ENCODE measurements at places on chromosomes 3 and 15. TPM values are rescaled to one million over a fixed set of nuclear protein-coding genes. Genes with fewer than 3 reads are reported as not detected.

Gene PIERCE2
- 1.0 TPM for polyA plus RNA-seq

Gene CAV3
- polyA plus RNA-seq: not detected

Gene FHIT
- polyA plus RNA-seq: 3.9 TPM

Gene B3GNT5
- polyA plus RNA-seq: 0.48 TPM

- H3K4me3 ChIP-seq: no peak overlapping the region
- H3K4me1 ChIP-seq: no peaks in the 10 kb centered on the region
- no peak for DNase-seq
- H3K27ac ChIP-seq: no peak overlapping the region
- no peaks in the 10 kb centered on the region for H3K36me3 ChIP-seq
- H3K27me3 ChIP-seq: no peaks in the 10 kb centered on the region
These were observed 24.7 kb downstream of the SLC24A1 start for GRCh38 chr15:65646486-65646885.

GRCh38 chr3:98991393-98991792 is 89.9 kb upstream of the DCBLD2 start:
- DNase-seq: no peak
- H3K36me3 ChIP-seq: no peaks in the 10 kb centered on the region
- no peaks in the 10 kb centered on the region for H3K27me3 ChIP-seq

DNA sequence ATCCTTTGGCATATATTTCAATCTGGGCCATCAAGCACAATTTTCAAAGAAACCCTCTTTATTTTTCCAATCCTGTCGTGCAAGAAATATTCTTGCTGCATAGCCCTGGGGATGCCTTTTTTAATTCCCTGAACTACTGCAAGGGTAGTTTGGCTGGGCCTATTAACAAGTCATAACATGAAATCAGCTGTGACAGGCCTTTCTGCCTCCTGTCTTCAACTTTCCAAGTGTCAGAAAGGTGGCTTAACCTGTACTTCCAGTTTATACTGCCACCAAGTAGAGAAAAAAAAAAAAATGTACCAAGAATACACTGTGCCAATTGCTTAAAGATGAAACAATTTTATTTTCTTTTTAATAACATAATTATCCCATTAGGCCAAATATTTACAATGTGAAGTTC is 32.4 kb upstream of the SPPL2A start:
- no peaks in the 10 kb centered on the region for H3K36me3 ChIP-seq
- no peak overlapping the region for H3K27ac ChIP-seq
- no peak for DNase-seq

GRCh38 chr3:171444001-171444690 is 16.1 kb downstream of the TNIK start:
- H3K4me3 ChIP-seq: no peak overlapping the region
- no peak for DNase-seq
- H3K4me1 ChIP-seq: peaks cover 66% of the 10 kb centered on the region
- H3K36me3 ChIP-seq: no peaks in the 10 kb centered on the region
- H3K27me3 ChIP-seq: no peaks in the 10 kb centered on the region
- H3K27ac ChIP-seq: no peak overlapping the region

GRCh38 chr3:66386925-66387650 is 113.7 kb downstream of the LRIG1 start:
- H3K27me3 ChIP-seq: peaks cover 2% of the 10 kb centered on the region
- peaks cover 41% of the 10 kb centered on the region for H3K36me3 ChIP-seq
- H3K27ac ChIP-seq: no peak overlapping the region
- H3K4me3 ChIP-seq: no peak overlapping the region

GRCh38 chr3:11769704-11770476 is 76.8 kb downstream of the TAMM41 start:
- peaks cover 3% of the 10 kb centered on the region for H3K36me3 ChIP-seq
- DNase-seq: no peak
- H3K4me3 ChIP-seq: peak overlapping the region; percentile 63
- peak overlapping the region; percentile 8 for H3K27ac ChIP-seq
- H3K27me3 ChIP-seq: no peaks in the 10 kb centered on the region

GRCh38 chr3:55000953-55001352 is 73.1 kb upstream of the LRTM1 start:
- H3K27me3 ChIP-seq: no peaks in the 10 kb centered on the region
- no peak for DNase-seq
- no peaks in the 10 kb centered on the region for H3K4me1 ChIP-seq
- no peak overlapping the region for H3K4me3 ChIP-seq
- no peak overlapping the region for H3K27ac ChIP-seq
- H3K36me3 ChIP-seq: no peaks in the 10 kb centered on the region

DNA sequence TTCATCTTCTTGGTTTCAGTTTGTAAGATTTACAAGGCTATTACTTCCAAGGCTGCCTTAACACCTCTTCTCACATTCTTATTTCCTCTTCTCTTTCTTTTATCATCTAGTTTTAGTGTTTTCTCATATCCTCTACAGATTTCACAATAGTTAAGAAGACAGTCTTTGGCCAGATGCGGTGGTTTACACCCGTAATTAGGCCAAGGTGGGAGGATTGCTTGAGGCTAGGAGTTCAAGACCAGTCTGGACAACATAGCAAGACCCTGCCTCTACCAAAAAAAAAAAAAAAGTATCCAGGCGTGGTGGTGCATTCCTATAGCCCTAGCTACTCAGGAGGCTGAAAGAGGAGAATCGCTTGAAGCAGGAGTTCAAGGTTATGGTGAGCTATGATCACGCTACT is 3.5 kb upstream of the ALDH1A2 start:
- peaks cover 5% of the 10 kb centered on the region for H3K27me3 ChIP-seq
- H3K36me3 ChIP-seq: no peaks in the 10 kb centered on the region
- peaks cover 13% of the 10 kb centered on the region for H3K4me1 ChIP-seq
- no peak overlapping the region for H3K27ac ChIP-seq

- H3K4me1 ChIP-seq: no peaks in the 10 kb centered on the region
- H3K4me3 ChIP-seq: no peak overlapping the region
- H3K27ac ChIP-seq: no peak overlapping the region
- H3K27me3 ChIP-seq: peaks cover 16% of the 10 kb centered on the region
- H3K36me3 ChIP-seq: no peaks in the 10 kb centered on the region
These were observed 198.0 kb upstream of the NR2E3 start for GRCh38 chr15:71612397-71612722.

GRCh38 chr15:58046467-58046866 is 19.0 kb downstream of the ALDH1A2 start:
- H3K4me1 ChIP-seq: no peaks in the 10 kb centered on the region
- H3K27me3 ChIP-seq: peaks cover 14% of the 10 kb centered on the region
- DNase-seq: no peak
- H3K27ac ChIP-seq: no peak overlapping the region
- no peaks in the 10 kb centered on the region for H3K36me3 ChIP-seq

GRCh38 chr3:113615976-113616375 is 80.5 kb downstream of the USF3 start:
- no peak for DNase-seq
- no peak overlapping the region for H3K27ac ChIP-seq
- H3K4me3 ChIP-seq: no peak overlapping the region
- H3K4me1 ChIP-seq: no peaks in the 10 kb centered on the region
- H3K27me3 ChIP-seq: no peaks in the 10 kb centered on the region

GRCh38 chr3:15476378-15476777 is 45.1 kb downstream of the COLQ start:
- no peak for DNase-seq
- peaks cover 2% of the 10 kb centered on the region for H3K27me3 ChIP-seq
- no peak overlapping the region for H3K4me3 ChIP-seq

DNA sequence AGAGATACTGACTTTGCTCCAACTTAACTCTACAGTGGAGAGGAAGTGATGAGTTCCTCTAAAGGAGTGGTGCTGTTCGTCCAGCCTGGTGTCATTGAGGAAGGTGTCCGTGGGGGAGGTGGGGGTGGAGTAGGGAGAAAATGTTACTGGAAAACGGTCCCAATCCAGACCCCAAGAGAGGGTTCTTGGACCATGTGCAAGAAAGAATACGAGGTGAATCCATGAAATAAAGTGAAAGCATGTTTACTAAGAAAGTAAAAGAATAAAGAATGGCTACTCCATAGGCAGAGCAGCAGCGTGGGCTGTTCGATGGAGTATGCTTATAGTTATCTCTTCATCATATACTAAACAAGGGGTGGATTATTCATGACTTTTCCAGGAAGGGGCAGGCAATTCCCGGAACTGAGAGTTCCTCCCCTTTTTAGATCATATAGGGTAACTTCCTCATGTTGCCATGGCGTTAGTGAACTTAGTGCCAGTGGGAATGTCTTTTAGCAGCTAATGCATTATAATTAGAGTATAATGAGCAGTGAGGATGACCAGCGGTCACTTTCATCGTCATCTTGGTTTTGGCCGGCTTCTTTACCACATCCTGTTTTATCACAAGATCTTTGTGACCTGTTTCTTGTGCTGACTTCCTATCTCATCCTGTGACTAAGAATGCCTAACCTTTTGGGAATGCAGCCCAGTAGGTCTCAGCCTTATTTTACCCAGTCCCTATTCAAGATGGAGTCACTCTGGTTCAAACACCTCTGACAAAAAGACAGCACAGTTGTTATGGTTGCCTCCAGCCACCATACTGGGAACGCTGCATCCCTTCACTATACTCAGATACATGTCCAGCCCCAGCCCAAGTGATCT is 38.6 kb downstream of the CLEC3B start:
- H3K27me3 ChIP-seq: peaks cover 6% of the 10 kb centered on the region
- peak overlapping the region; percentile 54 for H3K4me3 ChIP-seq
- H3K27ac ChIP-seq: no peak overlapping the region
- H3K36me3 ChIP-seq: no peaks in the 10 kb centered on the region

- no peak overlapping the region for H3K27ac ChIP-seq
- H3K4me3 ChIP-seq: no peak overlapping the region
These were observed 212.6 kb upstream of the ICE2 start for GRCh38 chr15:60691508-60692047.

GRCh38 chr3:101319531-101319930 is 844 bp downstream of the IMPG2 start:
- H3K4me3 ChIP-seq: no peak overlapping the region
- H3K36me3 ChIP-seq: no peaks in the 10 kb centered on the region
- H3K27me3 ChIP-seq: no peaks in the 10 kb centered on the region

DNA sequence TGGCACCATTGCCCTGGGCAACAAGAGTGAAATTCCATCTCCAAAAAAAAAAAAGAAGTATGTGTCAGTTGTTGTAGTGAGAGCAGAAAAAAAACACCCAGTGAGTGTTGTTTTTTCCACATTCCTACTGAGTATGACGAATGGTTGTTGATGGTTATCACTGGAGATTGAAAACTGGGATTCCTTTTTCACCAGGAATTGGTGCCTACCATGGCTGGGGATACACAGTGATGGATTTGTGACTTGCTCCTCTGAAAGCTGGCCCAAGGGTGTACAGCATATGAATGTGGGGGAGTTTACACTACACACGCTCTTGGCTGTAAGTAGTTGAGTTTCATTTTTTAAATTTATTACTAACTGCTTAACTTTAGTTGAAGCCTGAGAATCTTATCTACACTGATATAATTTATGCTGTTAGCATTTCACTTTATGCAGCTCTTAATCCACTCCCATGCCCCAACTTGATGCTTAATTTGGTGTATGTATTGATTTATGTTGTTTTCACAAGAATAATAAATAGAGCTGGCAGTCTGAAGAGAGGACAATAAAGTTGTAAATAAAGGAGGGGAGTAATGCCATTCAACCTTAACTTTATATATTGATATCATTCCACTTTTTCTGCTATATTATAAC is 56.0 kb upstream of the MME start:
- H3K27me3 ChIP-seq: peaks cover 1% of the 10 kb centered on the region
- no peaks in the 10 kb centered on the region for H3K4me1 ChIP-seq
- H3K27ac ChIP-seq: no peak overlapping the region
- H3K4me3 ChIP-seq: no peak overlapping the region

DNA sequence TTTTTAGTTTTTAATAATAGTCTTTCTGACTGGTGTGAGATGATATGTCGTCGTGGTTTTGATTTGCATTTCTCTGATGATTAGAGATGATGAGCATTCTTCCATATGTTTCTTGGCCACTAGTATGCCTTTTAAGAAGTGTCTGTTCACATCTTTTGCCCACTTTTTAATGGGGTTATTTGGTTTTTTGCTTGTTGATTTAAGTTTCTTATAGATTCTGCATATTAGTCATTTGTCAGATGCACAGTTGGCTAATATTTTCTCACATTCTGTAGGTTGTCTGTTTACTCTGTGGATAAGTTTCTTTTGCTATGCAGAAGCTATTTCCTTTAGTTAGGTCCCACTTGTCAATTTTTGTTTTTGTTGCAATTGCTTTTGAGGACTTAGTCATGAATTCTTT is 185.4 kb downstream of the SUCNR1 start:
- H3K27ac ChIP-seq: no peak overlapping the region
- DNase-seq: no peak
- H3K4me1 ChIP-seq: no peaks in the 10 kb centered on the region
- H3K36me3 ChIP-seq: no peaks in the 10 kb centered on the region
- H3K27me3 ChIP-seq: peaks cover 2% of the 10 kb centered on the region
- no peak overlapping the region for H3K4me3 ChIP-seq

DNA sequence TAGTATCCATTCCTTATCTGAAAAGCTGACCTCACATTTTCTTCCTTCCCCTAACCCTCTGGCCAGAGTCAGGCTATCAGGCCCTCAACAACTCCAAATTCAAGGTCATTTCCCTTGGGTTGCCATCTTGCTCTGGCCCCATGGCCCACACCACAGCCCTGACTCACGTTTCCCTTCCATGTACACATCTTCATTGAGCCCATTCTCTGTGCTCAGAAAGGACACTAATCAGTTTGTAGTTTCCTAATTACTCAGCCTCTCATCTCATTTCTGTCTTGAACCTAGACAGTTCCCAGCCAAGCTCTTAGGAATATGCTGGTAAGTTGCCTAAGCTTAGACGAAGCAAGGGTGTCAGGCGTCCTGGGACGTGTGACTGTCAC is 14.9 kb downstream of the TGM5 start:
- H3K4me1 ChIP-seq: peaks cover 43% of the 10 kb centered on the region
- no peak overlapping the region for H3K4me3 ChIP-seq
- no peaks in the 10 kb centered on the region for H3K36me3 ChIP-seq
- no peak for DNase-seq
- peaks cover 5% of the 10 kb centered on the region for H3K27me3 ChIP-seq

DNA sequence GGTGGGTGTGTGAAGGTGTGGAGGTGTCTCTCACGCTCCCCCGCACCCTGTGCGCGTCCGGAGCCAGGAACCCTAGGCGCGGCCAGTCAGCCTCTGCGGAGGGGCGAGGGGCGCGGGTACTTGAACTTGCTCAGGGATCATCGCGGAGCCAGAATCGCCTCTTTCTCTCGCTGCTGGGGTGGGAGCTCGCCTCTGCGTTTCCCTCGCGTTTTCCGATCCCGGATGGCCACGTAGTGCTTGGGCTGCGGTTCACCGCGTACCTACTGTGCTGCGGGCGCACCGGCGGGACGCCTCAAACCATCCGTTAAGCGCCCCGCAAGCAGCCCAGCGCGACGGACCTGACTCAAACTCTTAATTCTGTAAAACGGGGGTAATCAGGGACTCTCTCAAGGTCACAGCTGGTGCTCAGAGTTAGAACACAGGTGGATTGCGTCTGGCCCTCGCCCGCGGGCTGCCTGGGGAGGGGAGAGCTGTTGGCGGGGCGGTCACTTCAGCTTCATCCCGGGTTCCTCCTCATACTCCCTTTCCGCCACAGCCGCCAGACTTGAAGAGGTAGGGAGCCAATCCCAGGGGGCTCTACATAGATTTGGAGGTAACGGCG is 686 bp downstream of the MYRIP start:
- H3K36me3 ChIP-seq: no peaks in the 10 kb centered on the region
- H3K4me1 ChIP-seq: peaks cover 16% of the 10 kb centered on the region
- H3K27ac ChIP-seq: no peak overlapping the region
- peak overlapping the region; percentile 50 for H3K4me3 ChIP-seq
- peaks cover 30% of the 10 kb centered on the region for H3K27me3 ChIP-seq

GRCh38 chr15:31296646-31297574 is 29.7 kb upstream of the KLF13 start:
- DNase-seq: no peak
- no peak overlapping the region for H3K27ac ChIP-seq
- H3K27me3 ChIP-seq: no peaks in the 10 kb centered on the region
- H3K4me1 ChIP-seq: no peaks in the 10 kb centered on the region
- H3K36me3 ChIP-seq: no peaks in the 10 kb centered on the region
- H3K4me3 ChIP-seq: no peak overlapping the region

- H3K27ac ChIP-seq: no peak overlapping the region
- peak; percentile 16 for DNase-seq
- no peak overlapping the region for H3K4me3 ChIP-seq
- peaks cover 41% of the 10 kb centered on the region for H3K27me3 ChIP-seq
These were observed 452 bp downstream of the TMEM158 start for GRCh38 chr3:45225465-45226205.

Data from immature natural killer cell (primary cell).